ENCODE measurements at places on chromosomes 4 and X.

GRCh38 chrX:142978130-142978684 lies 47.5 kb upstream of the SPANXN4 start:
- DNase-seq = no peak

- no peak for DNase-seq
These were observed 35.8 kb downstream of the FAT4 start for GRCh38 chr4:125350470-125351135.

- DNase-seq = no peak
These were observed 52.3 kb upstream of the HOPX start for GRCh38 chr4:56733352-56733751.

DNA sequence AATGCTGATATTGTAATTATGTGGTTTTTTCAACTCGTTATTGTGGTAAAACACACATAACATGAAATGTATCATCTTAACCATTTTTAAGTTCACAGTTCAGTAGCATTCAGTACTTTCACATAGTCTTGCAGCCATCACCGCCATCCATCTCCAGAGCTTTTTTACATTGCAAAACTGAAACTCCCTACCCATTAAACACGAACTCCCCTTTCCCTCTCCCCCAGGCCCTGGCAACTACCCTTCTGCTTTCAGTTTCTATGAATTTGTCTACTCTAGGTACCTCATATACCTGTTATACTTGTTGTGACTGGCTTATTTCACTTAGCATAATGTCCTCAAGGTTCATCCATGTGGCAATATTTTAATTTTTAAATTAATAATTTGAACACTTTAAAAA lies 380.6 kb downstream of the MAPK10 start:
- no peak for DNase-seq

GRCh38 chr4:60897415-60897814 lies 302.7 kb upstream of the ADGRL3 start:
- no peak for DNase-seq

Measured in NT2/D1 (cell line).